Fibroblast of the aortic adventitia (primary cell): ENCODE measurements at places on chromosomes 2 and 18.

GRCh38 chr2:200483729-200484198 is 26.1 kb downstream of the KCTD18 start:
- DNase-seq: peak; percentile 27

DNA sequence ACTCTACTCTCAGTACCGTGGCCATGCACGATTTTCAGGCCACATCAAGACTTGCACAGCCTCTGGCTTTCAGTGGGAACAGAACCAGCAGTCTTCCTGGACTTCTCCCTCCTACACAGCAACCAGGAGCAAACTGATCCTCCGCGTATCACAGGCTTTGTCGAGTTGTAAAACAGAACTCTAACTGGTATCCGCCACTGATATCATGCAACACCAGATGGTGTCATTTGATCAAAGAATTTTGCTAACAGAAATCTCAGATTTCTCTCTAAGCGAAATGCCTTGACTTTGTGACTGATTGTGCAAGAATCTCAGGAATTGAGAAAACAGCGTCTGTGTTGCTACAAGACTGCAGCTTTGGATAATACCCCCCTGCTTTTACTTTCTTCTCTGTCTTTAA is 85.7 kb downstream of the COPS8 start:
- peak; percentile 99 for DNase-seq

DNA sequence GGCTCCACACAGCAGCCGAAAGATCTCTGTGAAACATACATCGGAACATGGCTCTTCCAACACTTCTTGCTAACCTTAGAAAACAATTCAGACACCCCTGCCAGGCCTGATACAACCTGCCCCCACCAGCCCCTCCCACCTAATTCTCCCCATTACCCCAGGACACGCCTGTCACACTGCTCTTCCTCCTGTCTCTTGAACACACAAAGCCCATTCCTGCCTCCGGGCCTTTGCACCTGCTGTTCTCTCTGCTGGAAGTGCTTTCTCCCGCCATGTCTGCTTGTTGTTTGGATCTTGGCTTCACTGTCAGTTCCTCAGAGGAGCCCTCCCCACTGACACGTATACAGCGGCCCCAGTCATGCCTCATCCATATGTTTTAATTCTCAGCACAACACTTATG is 24.1 kb downstream of the CELF4 start:
- no peak for DNase-seq

DNA sequence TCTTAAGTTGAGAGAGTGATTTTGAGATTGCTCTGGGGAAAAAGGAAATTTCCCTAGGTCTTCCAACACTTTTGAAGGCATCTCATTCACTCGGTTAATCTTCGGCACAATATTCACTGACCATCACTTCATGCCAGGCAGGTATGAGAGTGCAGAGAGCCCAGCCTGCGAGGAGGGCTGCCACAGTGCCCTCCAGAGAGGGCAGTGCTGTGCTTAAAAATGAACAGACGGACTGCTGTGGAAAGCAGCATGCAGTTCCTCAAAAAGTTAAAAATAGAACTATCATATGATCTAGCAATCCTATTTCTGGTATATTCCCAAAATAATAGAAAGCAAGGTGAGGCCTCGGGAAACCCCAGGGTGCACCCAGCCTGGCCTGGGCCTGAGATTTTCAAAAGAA is 374.9 kb upstream of the RAB6C start:
- DNase-seq: no peak

DNA sequence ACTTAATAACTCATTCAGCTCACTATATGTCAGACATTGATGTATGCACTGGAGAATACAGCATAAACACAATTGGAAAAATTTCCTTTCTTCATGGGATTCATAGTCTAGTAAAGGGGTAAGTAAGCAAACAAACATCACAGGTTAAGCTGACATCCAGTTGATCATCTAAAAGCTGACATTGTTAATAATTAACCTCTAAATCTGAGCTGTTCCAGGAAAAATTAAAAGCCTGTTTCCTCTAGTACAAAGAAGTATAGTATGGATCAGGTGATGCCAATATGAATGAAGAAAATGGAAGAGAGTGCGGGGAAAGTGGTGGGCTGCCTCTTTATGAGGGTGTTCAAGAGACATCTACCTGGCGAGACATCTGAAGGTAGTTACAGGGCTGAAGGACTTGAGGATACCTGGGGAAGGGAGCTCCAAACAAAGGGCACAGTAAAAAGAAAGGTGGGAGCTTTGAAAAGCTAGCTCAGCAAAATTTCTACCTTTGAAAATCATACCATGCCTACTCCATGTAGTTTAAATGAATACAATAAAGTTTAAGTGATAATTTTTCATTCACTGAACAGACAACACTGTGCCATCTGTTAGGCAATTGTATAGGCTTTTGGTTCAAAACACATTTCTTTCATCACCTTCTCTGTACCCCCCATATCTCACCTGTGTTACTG is 619.3 kb downstream of the TRIB2 start:
- no peak for DNase-seq

GRCh38 chr2:111054791-111055691 is 65.7 kb upstream of the BCL2L11 start:
- no peak for DNase-seq

- DNase-seq: no peak
Observed at GRCh38 chr2:161423421-161424393, 7.6 kb downstream of the TBR1 start.

DNA sequence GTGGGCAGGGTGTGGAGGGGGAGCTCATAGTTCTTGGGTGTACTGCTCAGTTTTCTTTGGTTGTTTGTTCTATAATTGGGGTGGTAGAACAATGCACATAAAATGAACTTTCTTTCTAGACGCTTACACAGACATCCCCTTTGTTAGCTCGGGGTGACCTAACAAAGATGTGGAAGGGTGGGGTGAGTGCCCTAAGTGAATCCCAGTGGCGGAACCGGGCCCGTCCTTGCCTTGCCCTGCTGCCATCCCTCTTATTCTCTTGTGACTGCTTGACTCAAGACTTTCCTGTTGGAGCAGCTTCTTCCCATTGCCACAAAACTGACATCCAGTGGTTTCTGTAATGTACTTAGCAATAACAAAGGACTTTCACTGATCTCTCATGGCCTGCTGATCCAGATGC is 268.1 kb downstream of the PTGR3 start:
- DNase-seq: no peak

DNA sequence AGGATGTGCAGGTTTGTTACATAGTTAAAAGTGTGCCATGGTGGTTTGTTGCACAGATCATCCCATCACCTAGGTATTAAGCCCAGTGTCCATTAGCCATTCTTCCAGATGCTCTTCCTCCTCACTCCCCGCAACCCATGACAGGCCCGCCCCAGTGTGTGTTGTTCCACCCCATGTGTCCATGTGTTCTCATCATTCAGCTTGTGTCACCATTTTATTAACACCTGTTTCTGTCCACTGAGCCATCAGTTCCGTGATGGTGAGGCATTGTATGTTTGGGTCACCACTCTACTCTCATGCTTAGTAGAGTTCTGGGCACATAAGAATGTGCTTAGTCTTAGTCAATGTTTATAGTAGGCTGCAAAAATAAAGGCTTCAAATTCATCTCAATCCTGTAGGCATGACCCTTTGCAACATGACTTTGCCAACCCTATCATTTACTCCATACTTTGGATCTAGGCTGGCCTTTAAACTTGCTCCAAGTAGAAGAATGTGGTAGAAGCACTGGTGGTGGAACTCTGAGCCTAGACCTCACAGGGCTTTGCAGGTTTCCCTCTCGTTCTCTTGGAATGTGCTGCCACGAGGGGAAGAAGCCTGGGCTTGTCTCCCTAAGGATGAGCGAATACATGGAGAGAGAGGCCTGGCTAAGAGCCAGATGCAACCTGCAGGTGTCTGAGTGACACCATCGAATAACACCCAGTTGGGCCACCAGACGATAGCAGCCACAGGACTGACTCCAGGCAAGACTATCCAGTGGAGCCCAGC is 161.5 kb downstream of the NAPG start:
- DNase-seq: no peak

DNA sequence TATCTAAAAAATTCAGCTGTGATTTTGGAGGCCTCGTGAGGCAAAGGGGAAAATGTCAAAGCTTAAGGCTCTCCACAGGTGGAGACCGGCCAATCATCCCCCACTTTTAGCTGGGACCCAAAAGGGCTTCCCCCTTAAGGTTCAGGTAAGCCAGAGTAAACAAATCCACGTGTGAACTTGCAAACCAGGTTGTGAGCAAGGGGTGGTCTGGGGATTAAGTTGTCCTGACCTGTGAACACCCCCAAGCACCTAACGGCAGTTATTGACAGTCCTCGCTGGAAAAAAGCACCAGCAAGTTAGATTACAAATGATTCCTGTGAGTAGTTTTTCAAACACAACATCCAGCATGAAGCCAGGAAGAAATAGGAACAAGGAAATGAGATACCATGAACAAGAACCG is 42.9 kb downstream of the MYO7B start:
- DNase-seq: no peak

DNA sequence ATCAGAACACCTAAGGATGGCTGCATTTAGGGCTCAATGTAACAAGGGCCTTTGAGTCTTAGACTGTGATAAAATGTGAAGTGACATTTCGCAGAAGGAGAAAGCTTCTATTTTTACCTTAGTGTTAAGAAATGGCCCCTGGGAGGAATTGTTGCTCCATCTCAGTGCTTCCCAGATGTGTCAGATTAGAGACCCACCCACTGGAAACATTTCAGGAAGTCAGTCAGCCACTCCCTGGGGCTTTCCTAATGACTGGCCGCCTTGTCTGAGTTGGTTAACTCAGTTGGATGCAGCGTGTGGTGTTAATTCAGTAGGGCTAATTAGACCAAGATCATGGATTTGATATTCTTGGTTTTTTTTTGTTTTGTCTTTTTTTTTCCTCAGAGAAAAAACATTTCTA is 355.9 kb downstream of the PIK3C3 start:
- peak; percentile 75 for DNase-seq

GRCh38 chr2:174607989-174608865 is 10.6 kb upstream of the WIPF1 start:
- DNase-seq: no peak

GRCh38 chr18:27094621-27095020 is 90.5 kb downstream of the CHST9 start:
- DNase-seq: no peak

DNA sequence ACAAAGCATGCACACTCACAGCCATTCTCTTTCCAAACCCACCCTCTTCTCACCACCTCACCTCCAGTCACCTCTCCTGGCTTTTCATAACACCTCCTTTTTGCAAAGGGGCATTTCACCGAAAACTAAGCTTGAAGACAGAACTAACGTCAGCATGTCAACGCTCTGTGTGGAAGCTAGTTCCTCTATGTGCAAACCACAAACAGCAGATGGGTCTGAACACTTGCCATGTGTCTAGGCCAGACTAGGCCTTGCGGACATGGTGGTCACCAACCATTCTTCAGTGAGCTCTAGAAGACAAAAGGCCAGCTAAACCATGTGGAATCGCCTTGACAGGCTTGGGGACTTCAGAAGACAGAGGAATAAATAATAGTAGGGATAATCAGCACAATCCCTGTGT is 148.5 kb downstream of the TXNL1 start:
- DNase-seq: no peak

DNA sequence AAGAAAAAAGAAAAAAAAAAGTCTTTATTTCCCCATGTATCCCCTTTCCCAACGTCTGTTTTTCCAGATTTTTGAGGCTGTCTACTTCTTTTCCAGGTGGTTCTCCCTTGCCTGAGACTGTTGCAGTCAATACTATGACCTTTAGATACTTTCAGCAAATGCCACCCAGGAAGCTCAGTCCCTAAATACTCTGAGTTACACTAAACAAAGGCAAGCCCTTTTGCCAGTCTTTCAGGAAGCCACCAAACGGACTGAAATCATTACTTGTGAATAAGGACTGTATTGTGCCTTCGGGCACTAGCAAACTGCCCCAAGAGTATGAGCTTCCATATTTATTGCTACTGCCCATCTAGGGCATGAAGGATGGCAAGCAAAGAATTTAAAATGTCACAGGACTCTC is 621.3 kb downstream of the SUCLG1 start:
- no peak for DNase-seq

DNA sequence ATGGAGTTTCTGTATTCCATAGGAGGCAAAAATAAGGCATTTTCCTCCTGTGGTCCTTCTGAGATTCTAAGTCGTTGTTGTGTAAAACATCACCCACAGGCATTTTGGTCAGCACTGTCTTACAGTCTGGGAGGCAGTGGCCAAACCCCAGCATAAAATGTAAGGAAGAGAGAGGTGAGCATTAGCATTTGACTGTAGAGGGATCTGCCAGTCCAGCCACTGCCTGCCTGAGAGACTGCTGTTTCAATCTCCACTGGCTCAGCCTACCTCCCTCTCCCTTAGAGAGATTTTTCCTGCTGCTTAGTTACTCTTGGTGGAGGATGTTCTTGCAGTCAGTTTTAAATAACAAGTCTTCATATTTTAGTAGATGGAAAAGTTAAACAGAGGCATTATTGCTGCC is 77.0 kb downstream of the ARHGEF33 start:
- DNase-seq: no peak

- no peak for DNase-seq
Observed at GRCh38 chr2:159851941-159852340, 53.9 kb upstream of the CD302 start.

DNA sequence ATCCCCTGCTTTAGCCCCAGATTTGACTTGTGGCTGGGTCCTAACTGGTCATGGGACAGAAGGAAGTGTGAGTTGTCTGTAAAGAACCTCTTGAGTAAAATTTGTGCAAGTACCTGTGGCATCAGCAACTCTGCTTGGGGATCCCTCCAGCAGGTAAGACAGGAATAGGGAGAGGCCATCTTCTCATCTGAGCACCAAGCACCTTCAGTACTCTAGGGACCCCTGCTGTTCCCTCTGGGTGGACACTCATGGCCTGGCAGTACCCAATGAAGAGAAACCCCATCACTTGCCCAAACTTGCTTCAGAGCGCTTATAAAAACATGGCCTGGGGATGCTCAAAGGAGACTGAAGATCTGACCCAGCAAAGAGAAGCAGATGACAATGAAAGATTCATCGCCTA is 297.8 kb downstream of the SP3 start:
- no peak for DNase-seq

DNA sequence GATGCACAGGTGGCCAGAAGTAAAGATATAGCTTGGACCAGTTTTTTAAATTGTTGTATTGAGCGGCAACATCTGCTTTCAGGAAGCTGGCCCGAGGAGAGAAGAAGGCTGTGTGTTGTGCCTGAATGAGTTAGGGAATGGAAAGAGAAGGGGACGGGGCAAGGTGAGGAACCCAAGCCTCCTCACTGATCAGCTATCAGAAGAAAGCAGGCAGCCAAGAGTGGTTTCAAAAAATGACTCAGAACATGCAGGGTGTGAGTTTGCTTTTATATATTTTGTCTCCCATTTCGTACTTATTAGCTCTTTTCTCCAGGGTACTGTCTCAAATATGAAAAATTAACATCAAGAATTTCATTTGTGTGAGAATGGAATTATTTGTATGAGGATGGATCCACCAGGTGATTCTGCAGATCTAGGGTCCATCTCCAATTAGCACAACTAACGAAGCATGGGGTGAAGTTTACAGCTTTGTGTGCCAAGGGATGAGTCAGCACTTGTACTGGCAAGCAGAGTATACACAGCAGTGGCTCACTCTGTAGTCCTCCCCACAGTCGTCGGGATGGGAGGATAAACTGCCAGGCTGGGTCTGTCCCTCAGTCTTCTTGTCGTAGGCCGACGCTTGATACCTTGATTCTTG is 175.7 kb downstream of the PIEZO2 start:
- peak; percentile 26 for DNase-seq
